Activated CD4-positive, alpha-beta T cell treated with anti-CD3 and anti-CD28 coated beads for 4 hours (primary cell): ENCODE measurements at places on chromosomes 5 and 9.

DNA sequence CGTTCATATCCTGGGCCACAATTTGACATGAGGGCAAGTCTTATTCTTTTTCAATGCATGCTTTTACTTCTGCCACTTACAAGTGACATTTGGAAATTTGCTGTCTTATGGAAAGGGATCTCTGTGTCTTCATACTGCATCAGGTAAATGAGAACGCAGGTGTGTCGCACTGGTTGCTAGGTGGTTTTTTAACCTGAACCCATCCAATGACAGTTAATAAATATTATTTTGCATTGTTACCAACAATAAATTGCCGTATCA, 1.1 kb downstream of the ADAMTS16 start:
- no peak for DNase-seq

- no peak for DNase-seq
Measured at GRCh38 chr5:135989686-135990085, 34.9 kb upstream of the LECT2 start.

- no peak for DNase-seq
Measured at GRCh38 chr9:16387382-16387781, 483.1 kb downstream of the BNC2 start.

- no peak for DNase-seq
Measured at GRCh38 chr5:90601468-90601867, 42.9 kb downstream of the ADGRV1 start.

DNA sequence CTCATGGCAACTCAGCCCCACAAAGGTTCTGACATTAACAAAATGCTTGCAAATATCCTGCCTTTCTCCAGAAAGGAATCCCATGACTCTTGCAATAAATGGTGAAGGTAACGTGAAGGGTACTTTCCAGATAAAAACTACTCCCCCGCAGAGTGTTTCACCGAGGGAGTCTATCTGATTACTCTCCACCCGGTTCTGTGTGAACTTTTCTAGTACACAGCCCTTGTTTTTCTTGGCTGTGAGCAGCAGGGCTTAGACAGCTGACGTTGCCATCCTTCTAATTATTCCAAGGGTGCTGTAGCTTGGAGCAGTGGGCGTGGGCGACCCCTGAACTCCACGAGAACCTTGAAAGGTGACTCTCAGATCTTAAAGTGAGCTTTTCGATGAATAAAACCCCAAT, 276.0 kb upstream of the IRX4 start:
- no peak for DNase-seq

DNA sequence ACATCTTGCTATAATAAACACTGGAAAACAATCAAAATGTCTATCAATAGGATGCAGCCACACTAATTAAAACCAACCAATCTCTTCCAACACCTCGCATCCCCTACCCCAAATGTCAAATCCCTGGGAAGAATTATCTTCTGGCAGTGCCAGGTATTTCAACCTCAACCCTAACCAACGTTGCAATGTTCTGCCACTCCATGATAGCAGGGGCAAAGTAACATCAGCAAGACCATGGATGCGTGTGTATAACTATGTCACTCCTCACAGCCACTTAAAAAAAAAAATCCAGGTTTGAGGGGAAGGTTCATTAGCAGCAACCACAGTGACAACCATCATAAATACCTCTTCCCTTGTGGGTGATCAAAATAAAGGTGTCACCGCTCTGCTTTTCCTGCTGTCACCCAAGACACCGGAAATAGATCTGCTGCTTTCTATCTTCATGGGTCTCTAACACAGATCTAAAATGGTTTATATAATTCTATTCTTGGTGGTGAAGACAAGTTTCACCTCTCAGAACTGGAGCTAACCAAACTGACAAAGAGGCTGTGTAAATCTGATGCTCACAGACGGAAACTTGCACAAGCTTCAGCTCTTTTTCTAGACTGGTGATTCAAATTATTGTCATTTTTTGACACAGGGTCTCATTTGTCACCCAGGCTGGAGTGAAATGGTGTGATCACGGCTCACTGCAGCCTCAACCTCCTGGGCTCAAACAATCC, 9.9 kb downstream of the HSPA9 start:
- DNase-seq: no peak

DNA sequence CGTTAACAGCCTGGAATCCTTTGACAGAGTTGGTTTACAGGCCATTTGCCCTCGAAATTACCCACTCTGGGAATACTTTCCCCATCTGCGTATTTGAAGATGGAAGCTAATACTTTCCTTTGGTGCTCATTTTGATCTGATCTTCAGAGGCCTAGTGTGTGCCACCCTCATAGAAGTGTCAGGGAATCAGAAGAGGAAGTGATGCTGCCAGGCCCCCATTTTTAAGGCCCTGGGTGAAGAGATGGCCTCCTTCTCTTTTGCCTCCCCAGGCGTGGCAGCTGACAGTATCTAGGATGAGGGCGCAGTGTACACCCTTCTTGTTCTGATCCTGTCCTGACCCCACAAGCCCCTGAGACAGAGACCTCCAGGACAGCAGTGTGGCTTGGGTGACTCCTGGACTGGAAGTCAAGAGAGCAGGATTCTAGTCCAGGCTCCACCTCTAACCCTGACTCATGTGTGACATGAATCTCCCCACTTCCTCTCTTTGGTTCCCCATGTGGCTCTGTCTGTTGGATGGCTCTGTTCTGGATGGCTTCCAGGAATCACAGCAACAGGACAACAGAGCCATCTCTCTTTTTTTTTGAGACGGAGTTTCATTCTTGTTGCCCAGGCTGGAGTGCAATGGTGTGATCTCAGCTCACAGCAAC, 27.8 kb downstream of the CSF1R start:
- no peak for DNase-seq

- no peak for DNase-seq
Measured at GRCh38 chr5:65766175-65766574, 44.2 kb downstream of the NLN start.

GRCh38 chr5:180807654-180808414, 5.2 kb upstream of the MGAT1 start:
- no peak for DNase-seq

GRCh38 chr5:76679231-76679630, 36.7 kb upstream of the F2R start:
- no peak for DNase-seq

DNA sequence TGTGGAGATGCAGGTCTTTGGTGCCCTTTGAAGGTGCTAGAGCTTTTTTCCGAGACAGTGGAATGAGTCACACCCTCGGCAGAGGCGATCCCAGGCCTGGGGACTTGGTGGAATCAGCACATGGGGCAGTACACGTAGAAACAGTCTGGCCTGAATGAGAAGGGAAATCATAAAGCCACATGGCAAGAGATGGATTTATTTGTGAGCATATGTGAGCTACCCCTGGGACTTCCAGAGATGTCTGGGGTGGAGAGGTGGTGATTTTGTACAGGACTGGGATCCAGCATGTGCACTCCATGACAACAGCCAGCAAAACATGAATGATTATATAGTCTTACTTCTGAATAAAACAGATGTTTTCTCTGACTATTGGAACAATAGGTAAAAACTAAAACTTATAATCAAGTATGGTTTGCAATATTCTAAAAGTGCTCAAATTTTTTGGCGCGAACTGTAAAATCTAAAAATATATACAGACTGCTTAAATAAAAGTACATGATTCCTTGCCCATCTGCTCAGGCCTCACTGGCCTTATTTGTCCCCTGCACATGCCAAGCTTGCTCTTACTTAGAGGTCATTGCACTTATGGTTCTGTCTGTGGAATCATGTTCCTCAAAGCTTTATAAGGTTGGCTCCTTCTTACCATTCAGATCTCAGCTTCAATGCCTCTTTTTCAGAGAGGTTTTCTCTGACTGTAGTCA, 54.7 kb upstream of the SMARCA2 start:
- DNase-seq: no peak

- no peak for DNase-seq
Measured at GRCh38 chr9:108535526-108535925, 320.3 kb downstream of the ACTL7B start.

GRCh38 chr5:103620851-103621547, 58.4 kb upstream of the NUDT12 start:
- DNase-seq: no peak

- no peak for DNase-seq
Measured at GRCh38 chr5:170368586-170368985, 20.6 kb downstream of the KCNMB1 start.

DNA sequence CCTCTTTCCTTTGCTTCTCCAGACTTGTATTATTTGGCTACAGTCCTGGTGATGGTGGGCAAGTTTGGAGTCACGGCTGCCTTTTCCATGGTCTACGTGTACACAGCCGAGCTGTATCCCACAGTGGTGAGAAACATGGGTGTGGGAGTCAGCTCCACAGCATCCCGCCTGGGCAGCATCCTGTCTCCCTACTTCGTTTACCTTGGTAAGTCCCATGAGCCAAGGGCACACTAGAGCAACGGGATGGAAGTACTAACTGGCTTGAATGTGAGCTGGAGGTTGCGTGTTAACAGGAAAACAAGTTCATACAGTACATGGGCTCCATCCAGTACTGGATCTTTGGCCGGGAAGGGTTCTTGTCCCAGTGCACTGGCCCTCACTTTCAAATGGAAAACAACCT, 22.9 kb downstream of the SLC22A5 start:
- no peak for DNase-seq

DNA sequence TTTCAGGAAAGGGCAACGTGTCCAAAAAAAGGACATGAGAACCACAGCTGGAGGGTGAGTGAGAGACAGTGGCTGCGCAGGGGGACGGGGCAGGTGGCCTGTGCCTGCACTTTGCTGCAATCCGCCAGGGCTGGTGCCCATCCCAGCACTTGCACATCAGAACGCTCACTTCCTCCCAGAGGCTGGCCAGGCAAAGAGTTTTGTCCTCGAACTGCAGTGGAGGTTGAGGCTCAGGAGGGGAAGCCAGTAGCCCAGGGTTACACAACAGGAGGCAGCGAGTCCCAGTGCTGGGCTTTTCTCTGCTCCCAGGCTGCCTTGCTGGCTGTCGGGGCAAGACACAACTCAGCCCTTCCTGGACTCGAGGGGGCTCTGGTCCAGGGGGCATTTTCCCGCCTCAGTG, 33.1 kb downstream of the CRB2 start:
- no peak for DNase-seq

- DNase-seq: no peak
Measured at GRCh38 chr5:132214491-132214890, 13.2 kb downstream of the P4HA2 start.

DNA sequence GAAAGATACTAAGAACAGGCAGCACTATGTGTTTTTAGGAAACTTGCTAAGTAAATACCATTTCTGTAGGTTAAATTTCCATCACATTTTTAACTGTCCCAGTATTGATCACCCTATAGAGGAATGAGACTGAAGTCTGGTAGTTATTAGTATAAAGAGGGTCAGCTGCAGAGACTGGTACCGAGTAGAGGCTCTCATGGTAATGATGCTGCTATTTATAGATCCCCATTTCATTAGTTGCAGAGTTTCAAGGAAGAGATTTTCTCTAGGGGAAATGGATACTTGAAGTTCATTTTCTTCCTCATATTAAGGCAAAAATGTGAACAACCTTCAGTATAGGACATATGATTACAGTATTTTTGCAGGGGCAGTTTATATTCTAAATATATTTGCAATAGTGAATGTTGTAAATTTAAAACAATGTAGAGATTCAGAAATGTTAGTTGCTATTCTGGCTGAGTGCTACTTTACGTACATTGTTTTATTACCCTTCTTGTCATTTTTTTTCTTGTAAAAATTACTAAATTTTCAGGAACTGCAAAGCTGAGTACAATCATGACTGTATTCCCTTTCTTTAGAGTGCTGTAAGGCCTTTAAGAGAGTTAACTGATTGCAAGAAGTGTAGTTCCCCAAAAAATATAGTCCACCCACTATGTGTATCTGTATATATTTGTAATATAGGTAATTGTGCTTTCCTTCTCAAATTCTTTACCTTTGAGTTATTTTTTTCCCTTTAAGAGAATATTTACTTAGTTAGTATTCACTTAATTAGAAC, 14.7 kb downstream of the PBX3 start:
- no peak for DNase-seq

DNA sequence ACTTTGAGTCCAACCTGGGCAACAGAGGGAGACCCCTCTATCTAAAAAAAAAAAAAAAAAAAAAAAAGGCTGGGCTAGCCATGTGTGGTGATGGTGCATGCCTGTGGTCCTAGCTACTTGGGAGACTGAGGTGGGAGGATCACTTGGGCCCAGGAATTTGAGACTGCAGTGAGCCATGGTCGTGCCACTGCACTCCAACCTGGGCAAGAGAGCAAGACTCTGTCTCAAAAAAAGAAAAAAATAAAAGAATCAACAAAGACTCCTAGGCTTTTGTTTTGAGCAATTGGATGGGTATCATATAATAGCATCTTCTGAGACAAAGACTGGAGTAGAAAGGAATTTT, 481.7 kb upstream of the PAPPA start:
- DNase-seq: no peak

GRCh38 chr9:79559495-79560181, 12.1 kb upstream of the TLE4 start:
- DNase-seq: no peak

GRCh38 chr5:35963381-35963843, 25.0 kb upstream of the CAPSL start:
- DNase-seq: no peak

GRCh38 chr5:116622375-116623050, 47.9 kb upstream of the SEMA6A start:
- DNase-seq: no peak

- DNase-seq: no peak
Measured at GRCh38 chr9:61673247-61673646, 483.4 kb downstream of the SPATA31A7 start.

- DNase-seq: no peak
Measured at GRCh38 chr5:56460195-56460546, 227.0 kb upstream of the ANKRD55 start.

DNA sequence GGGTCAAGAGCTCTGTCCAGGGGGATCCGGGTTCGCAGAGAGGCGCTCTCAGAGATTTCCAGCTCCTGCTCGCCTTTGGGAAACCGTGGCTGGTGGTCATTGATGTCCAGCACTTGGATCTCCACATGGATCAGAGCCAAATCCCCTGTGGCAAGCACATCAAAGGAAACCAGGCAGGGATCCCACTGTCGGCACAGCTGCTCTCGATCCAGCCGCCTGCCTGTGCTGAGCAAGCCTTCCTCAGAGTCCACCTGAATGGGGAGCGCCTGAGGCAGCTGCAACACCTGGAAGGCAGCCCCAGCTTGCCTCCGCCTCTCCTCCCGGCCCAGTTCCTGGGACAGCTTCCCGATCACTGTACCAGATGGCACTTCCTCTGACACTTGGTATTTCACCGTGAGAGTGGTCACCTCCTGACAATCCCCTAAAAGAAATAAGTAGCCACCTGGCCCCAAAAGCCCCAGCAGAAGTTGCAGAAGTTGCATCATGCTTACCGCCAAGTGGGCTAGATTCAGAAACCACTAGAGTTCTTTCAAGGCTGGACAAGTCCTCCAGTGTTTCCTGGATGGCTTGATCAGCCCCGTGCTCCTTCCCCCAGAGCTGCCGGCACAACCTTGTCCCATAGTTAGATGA, 520 bp downstream of the PCDH12 start:
- DNase-seq: no peak

DNA sequence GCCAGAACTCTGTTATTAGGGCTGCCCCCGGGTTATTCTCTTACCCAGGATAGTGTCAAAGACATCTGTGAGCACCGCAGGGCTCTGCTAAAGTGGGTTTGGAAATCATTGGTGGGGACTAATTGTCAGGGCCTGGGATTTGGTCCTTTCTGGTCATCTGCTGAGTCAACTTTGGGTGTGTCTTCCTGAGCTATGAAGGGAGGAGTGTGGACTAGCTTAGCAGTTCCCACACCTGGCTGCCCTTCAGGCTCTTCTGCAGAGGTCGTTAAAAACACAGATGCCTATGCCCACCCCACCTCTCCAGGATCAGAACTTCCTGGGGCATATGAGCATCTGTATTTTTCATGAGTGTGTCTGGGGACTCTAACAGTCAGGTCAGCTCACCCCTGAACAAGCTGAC, 352.2 kb downstream of the SLIT3 start:
- DNase-seq: no peak
